Heart left ventricle (tissue), 16 donors: ENCODE measurements at places on chromosomes 2 and 18. TPM values are rescaled to one million over a fixed set of nuclear protein-coding genes. Genes with fewer than 3 reads are reported as not detected.

- DNase-seq, result no peak
- peaks cover 100% of the 10 kb centered on the region for H3K36me3 ChIP-seq
- H3K27ac ChIP-seq, result no peak overlapping the region
- no peaks in the 10 kb centered on the region for H3K27me3 ChIP-seq
Observed at GRCh38 chr2:15620857-15621471, 29.3 kb downstream of the DDX1 start.

LYPD6 gene
- total RNA-seq, result 0.05 TPM

PROKR1 gene
- not detected for total RNA-seq

DNA sequence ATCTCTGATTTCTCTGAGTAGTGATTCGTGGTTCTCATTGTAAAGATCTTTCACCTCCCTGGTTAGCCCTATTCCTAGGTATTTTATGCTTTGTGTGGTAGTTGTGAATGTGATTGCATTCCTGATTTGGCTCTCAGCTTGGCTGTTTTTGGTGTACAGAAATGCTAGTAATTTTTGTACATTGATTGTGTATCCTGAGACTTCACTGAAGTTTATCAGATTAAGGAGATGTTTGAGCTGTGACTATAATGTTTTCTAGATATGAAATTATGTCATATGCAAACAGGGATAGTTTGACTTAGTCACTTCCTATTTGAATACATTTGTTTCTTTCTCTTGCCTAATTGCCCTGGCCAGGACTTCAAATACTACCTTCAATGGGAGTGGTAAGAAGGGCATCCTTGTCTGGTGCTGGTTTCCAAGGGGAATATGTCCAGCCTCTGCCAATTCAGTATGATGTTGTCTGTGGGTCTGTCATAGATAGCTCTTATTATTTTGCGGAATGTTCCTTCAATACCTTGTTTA is 251.9 kb upstream of the ZNF804A start:
- no peak overlapping the region for H3K4me3 ChIP-seq
- no peaks in the 10 kb centered on the region for H3K4me1 ChIP-seq
- no peak for DNase-seq
- no peaks in the 10 kb centered on the region for H3K36me3 ChIP-seq
- no peaks in the 10 kb centered on the region for H3K27me3 ChIP-seq
- no peak overlapping the region for H3K27ac ChIP-seq

DNA sequence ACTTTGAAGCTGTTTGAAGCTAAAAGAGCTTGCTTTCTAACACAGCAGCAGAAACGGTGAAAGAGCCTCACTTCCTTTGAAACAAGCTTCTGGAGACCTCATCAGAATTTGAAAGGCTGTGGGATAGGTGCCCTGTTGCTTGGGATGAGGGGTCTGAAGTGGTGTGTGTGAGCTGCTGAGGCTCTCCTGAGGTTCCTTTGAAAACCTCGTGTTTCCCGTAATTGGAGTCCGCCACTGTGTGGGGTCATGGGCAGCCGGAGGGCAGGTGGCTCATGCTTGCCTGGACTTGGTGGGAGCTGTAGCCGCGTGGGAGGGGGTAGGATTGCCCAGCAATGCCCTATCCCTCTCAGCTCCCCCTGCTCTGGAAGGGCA is 34.4 kb downstream of the CABLES1 start:
- DNase-seq, result no peak
- H3K27ac ChIP-seq, result no peak overlapping the region
- no peaks in the 10 kb centered on the region for H3K27me3 ChIP-seq
- H3K4me1 ChIP-seq, result peaks cover 27% of the 10 kb centered on the region
- H3K4me3 ChIP-seq, result no peak overlapping the region

GRCh38 chr18:63844254-63844653 is 43.3 kb upstream of the SERPINB2 start:
- peaks cover 12% of the 10 kb centered on the region for H3K27me3 ChIP-seq
- no peak overlapping the region for H3K4me3 ChIP-seq
- no peaks in the 10 kb centered on the region for H3K36me3 ChIP-seq
- no peaks in the 10 kb centered on the region for H3K4me1 ChIP-seq
- no peak for DNase-seq

DNA sequence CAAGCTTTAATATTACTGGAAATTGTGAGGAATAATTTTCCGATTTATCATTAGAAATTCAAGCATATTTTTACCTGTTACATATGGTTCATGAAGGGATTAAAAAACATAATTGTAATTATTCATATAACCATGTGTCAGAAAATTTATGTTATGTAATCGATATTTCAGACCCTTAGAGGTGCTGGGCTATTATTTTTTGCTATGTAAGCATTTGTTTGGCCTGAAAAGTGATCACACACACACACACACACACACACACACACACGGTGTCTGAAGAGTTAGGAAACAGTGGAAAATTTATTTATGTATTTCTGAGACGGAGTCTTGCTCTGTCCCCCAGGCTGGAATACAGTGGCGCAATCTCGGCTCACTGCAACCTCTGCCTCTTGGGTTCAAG is 375.5 kb downstream of the PTH2R start:
- H3K4me1 ChIP-seq, result no peaks in the 10 kb centered on the region
- H3K27me3 ChIP-seq, result no peaks in the 10 kb centered on the region
- H3K36me3 ChIP-seq, result no peaks in the 10 kb centered on the region
- no peak overlapping the region for H3K27ac ChIP-seq

- no peak for DNase-seq
- no peak overlapping the region for H3K27ac ChIP-seq
- no peaks in the 10 kb centered on the region for H3K4me1 ChIP-seq
- H3K27me3 ChIP-seq, result no peaks in the 10 kb centered on the region
Observed at GRCh38 chr2:121776361-121776760, 20.9 kb downstream of the TSN start.

GRCh38 chr2:47336259-47337238 is 66.4 kb upstream of the MSH2 start:
- H3K27ac ChIP-seq, result no peak overlapping the region
- H3K4me3 ChIP-seq, result no peak overlapping the region
- no peak for DNase-seq

GRCh38 chr2:14235667-14236066 is 396.9 kb upstream of the LRATD1 start:
- no peaks in the 10 kb centered on the region for H3K4me1 ChIP-seq
- H3K27ac ChIP-seq, result no peak overlapping the region
- H3K27me3 ChIP-seq, result no peaks in the 10 kb centered on the region

GPR45 gene
- total RNA-seq, result not detected

GRCh38 chr18:46264255-46264654 is 160.1 kb downstream of the HAUS1 start:
- H3K4me3 ChIP-seq, result no peak overlapping the region
- peak overlapping the region; percentile 0 for H3K27ac ChIP-seq
- H3K27me3 ChIP-seq, result no peaks in the 10 kb centered on the region
- H3K4me1 ChIP-seq, result peaks cover 52% of the 10 kb centered on the region

TGOLN2 gene
- 81.2 TPM for total RNA-seq

CACNB4 gene
- 1.5 TPM for total RNA-seq

- peaks cover 16% of the 10 kb centered on the region for H3K4me1 ChIP-seq
- no peak overlapping the region for H3K27ac ChIP-seq
- no peak for DNase-seq
- peaks cover 34% of the 10 kb centered on the region for H3K36me3 ChIP-seq
Observed at GRCh38 chr2:42340045-42340937, 20.7 kb downstream of the COX7A2L start.

DNA sequence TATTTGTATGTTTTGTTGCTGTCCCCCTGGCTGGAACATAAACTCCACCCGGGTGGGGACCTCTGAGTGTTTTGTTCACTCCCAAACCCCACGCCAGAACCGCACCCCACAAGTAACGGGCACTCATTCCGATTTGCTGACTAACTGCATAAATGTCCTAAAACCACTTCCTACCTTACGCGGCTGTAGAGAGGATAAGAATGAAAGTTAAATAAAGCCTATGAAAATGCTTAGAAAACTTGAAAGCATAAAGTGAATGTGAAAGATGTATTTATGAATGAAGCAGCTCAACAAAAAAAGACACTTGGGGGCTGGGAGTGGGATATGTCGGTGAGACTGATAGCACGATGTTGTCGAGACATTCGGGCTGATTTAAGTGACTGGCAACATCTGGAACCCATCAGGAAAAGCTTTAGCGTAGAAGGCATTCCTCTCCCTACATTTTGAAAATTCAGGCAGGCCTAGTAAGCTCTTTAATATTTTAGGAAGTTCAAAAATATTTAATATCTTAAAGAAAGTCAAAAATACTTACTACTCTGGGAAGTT is 206.7 kb downstream of the SH3RF3 start:
- no peaks in the 10 kb centered on the region for H3K27me3 ChIP-seq
- H3K27ac ChIP-seq, result no peak overlapping the region
- peaks cover 52% of the 10 kb centered on the region for H3K4me1 ChIP-seq
- H3K4me3 ChIP-seq, result no peak overlapping the region
- DNase-seq, result no peak

DLX1 gene
- total RNA-seq, result not detected

- no peaks in the 10 kb centered on the region for H3K36me3 ChIP-seq
- no peak for DNase-seq
Observed at GRCh38 chr18:21735452-21736015, 5.1 kb upstream of the MIB1 start.

- no peak overlapping the region for H3K4me3 ChIP-seq
- H3K27me3 ChIP-seq, result no peaks in the 10 kb centered on the region
- H3K4me1 ChIP-seq, result no peaks in the 10 kb centered on the region
- no peak overlapping the region for H3K27ac ChIP-seq
Observed at GRCh38 chr2:159790323-159790722, 7.7 kb downstream of the CD302 start.

GRCh38 chr2:136738044-136738443 is 27.3 kb upstream of the THSD7B start:
- H3K27me3 ChIP-seq, result no peaks in the 10 kb centered on the region
- H3K4me1 ChIP-seq, result no peaks in the 10 kb centered on the region
- no peak overlapping the region for H3K4me3 ChIP-seq

EFR3B gene
- total RNA-seq, result 7.2 TPM

DNA sequence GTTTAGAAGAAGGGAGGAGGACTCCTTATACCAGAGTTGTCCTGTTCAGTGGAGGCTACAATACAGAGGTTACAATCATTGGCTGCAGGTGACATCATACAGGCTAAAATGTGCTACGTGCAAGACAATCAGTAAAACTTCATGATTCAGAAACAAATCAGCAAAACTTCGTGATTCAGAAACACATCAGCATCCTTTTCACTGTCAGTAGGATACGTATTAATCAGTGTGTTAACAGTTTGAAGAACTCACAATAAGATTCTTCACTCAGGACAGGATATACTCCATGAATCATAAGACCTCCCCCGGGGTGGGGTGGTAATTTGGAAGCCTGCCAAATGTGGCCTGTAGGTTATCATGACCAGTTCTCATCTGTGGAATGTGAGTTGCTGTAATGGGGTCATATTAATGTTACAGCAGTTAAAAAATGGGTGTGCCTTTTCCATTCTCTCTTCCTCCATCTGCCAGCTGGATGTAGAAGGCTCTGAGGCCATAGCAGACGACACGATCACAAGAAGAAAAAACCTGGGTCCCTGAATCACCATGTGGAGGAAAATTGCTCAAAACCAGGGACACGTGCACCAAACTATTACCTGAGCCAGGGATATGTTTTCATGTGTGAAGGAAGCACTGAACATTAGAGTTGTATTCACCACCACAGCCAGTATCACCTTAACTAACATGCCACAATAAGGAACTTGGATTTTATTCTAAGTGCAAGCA is 134.8 kb upstream of the CREB1 start:
- H3K4me1 ChIP-seq, result no peaks in the 10 kb centered on the region
- H3K4me3 ChIP-seq, result no peak overlapping the region
- no peak for DNase-seq
- H3K27ac ChIP-seq, result no peak overlapping the region

DNA sequence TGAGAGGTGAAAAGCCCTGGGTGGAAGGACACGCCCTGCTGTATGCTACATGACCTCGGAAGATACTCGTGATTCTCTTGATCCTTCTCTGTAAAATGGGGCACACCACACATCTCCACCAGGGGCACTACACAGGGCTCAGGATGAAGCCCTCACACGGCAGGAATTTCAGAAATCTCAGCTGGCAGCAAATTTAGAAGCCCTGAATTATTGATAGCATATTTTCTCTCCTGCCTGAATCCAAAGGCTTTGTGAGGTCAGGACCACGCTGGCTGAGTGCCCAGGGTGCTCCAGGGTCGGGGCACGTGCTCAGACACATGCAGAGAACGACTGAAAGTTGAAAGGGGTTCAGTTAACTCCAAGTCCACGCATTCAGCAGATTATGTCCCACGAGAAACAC is 42.1 kb upstream of the GALR1 start:
- H3K27me3 ChIP-seq, result no peaks in the 10 kb centered on the region
- DNase-seq, result peak; percentile 48
- peaks cover 24% of the 10 kb centered on the region for H3K4me1 ChIP-seq

GRCh38 chr2:119484834-119485233 is 39.4 kb downstream of the SCTR start:
- H3K27ac ChIP-seq, result peak overlapping the region; percentile 86
- H3K4me1 ChIP-seq, result peaks cover 47% of the 10 kb centered on the region
- DNase-seq, result no peak
- H3K36me3 ChIP-seq, result no peaks in the 10 kb centered on the region
- H3K27me3 ChIP-seq, result no peaks in the 10 kb centered on the region

- no peak overlapping the region for H3K4me3 ChIP-seq
- H3K36me3 ChIP-seq, result no peaks in the 10 kb centered on the region
- no peaks in the 10 kb centered on the region for H3K4me1 ChIP-seq
- no peaks in the 10 kb centered on the region for H3K27me3 ChIP-seq
Observed at GRCh38 chr2:150286730-150287362, 200.6 kb downstream of the RND3 start.

CAPN13 gene
- not detected for total RNA-seq

SMAD4 gene
- total RNA-seq, result 94.0 TPM
